ENCODE measurements at places on chromosomes 16 and 17.

DNA sequence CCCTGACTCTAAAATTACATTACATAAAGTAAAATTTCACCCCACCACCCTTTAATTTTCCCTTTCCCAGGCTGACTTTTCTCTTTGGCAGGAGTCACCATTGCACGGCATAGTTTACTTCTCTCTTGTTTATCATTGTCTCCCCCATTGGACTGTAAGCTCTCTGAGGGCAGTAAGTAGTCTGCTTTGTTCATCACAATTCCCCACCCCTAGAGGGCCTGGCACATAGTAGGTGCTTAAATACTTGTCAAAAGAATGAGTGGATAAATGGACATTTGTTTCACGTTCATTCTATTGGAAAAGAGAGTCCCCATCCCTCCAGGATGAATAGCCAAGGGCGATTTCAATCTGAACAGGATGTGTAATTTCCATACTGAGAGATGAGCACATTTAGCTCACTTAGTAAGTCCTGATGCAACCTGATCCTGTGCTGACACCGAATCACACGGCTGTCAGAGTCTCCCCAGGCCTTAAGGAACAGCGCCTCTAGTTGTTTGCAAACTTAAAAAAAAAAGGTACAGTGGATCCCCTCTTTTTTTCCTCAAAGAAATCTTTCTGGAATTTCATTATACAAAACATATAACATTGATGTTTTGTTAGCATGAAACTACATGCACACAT, 54.0 kb downstream of the AKAP1 start:
- no peak for DNase-seq

DNA sequence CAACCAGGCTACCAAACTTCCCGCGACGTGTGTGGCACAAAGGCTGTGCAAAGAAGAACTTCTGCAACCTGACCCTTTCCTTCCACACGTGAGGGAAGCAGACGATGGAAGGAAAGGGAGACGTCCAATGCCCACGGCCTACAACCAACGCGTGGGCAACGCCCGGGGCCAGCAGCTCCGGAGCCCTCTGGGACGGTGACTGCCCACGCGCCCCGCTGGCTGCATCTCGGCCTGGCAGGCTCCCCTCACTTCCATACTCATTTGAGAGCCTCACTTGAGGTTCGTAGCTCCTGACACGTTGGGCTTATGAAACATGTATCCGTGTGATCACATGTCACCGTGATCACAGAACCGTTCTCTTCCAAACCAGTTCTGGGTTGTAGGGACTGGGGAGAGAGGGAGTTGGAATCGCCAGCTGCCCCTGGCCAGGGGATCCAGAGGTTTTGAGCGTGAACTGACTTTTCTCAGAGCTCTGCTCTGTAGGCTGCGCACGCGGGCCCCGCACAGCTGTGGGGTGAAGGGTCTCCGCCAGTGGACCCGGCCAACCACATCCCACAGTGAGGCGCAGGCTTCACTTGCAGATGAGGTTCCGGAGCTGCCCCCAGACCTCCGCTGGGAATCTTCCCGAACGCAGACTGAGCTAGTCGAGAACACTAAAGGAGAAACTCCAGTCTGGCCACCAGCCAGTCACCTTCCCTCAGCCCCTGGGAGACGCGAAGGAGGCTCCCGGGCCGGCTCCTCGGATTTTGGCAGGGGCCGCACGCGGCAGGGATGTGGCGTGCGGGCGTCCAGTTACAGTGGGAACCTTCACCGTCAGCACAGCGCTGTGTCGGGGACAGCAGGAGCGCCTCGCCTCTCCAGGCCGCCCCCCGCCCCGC, 1.0 kb downstream of the LMF1 start:
- DNase-seq = no peak

GRCh38 chr17:65198653-65199382, 61.6 kb downstream of the RGS9 start:
- DNase-seq = no peak

- no peak for DNase-seq
Measured at GRCh38 chr16:78108451-78108850, 9.0 kb downstream of the WWOX start.

GRCh38 chr17:9002606-9003354, 18.5 kb upstream of the NTN1 start:
- DNase-seq = no peak

- no peak for DNase-seq
Measured at GRCh38 chr17:37134050-37134449, 185.3 kb downstream of the AATF start.

- no peak for DNase-seq
Measured at GRCh38 chr17:74442670-74443515, 11.0 kb downstream of the GPRC5C start.

Measured in activated T-helper 1 cell treated with Interleukin-2 at 50 U/mL for 16 hours (primary cell).